ENCODE measurements at places on chromosomes 16 and 17.
A peak's percentile ranks its signal among the peaks of the same experiment; 100 is the strongest.

GRCh38 chr17:34171245-34171818 lies 83.8 kb upstream of the CCL2 start:
- DNase-seq: peak; percentile 93

- DNase-seq: no peak
Observed at GRCh38 chr17:50352693-50353599, 7.0 kb downstream of the XYLT2 start.

GRCh38 chr17:42670789-42671657 lies 5.8 kb downstream of the PLEKHH3 start:
- no peak for DNase-seq

DNA sequence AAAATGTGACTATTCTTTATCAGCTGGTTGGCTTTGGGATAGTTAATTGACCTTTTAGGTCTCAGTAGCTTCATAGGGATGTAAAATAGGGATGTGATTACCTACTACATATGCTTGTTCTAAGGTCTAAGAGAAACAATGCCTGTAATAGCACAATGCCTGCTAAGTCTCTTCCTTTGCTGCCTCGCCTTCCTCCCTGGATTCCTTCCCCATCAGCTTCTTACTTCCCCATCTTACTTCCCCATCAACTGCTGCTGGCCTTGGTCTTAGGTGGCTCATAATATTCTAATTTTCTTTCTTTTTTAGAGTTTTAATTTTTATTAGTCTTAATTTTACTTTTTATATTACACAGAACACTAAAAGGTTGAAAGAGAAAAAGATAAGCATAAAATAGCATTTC lies 59.2 kb upstream of the GOT2 start:
- DNase-seq: no peak

DNA sequence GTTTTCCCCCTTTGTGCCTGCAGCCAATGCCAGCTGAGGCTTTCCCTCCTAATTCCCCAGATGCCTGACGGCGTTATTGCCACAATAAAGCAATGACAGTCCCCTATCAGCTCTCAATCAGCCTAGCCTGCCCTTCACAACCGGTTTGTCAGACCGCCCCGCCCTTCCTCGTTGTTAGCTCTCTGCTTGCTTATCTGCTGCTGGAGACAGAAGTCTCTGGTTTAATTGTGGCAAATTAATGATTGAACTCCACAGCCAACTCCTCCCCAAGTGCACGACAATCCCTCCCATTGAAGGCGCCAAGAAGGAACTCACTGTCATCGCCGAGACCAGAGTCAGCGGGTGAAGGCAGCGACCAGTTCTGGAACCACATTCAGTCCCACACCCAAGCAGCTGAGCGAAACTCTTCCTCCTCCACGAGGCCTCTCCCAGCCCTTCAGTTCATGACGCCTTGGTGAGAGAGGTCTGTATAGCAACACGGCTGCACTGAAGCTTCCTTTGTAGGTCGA lies 474.4 kb downstream of the SLC39A11 start:
- peak; percentile 96 for DNase-seq

- no peak for DNase-seq
Observed at GRCh38 chr17:66073384-66073783, 118.5 kb downstream of the CEP112 start.

GRCh38 chr17:78501241-78502036 lies 75.8 kb downstream of the DNAH17 start:
- peak; percentile 17 for DNase-seq

GRCh38 chr16:23424292-23424958 lies 28.6 kb downstream of the COG7 start:
- DNase-seq: no peak

DNA sequence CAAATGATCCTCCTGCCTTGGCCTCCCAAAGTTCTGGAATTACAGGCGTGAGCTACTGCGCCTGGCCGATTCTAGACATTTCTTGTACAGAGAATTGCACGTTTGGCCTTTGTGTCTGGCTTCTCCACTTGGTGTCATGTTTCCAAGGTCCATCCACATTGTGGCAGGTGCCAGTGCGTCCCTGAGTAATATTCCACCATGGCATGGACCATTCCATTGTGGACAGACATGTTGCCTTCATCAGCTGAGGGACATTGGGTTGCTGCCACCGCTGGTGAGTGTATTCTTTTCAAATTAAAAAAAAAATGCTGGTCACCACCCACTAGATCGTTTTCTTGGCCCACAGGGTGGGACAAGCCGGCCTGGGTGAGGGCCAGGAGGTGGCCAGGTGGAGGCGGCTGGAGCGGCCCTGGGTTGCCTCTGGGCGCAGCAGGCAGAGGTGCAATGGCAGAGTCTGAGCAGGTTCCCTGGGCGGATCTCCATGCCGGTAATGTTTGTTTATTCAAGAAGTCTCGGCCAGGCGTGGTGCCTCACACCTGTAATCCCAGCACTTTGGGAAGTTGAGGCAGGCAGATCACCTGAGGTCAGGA lies 274.1 kb downstream of the SEC14L1 start:
- no peak for DNase-seq

DNA sequence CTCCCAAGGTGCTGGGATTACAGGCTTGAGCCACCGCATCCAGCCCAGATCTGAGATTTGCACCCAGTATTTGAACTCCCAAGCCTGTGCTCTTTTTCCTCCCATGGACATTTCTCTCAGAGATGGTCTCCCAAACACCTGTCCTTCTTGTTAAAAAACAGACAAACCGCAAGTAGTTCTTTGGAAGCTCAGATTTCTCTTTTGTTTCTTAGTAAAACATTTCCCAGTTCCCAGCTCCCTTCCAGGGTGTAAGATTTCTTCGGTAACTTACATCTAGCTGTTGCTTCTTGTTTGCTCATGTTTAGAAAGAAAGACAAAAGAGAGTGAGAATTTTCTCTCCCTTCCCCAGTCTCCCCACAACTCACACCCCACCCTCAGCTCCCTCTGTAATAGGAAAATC lies 36.2 kb downstream of the IL4R start:
- no peak for DNase-seq

DNA sequence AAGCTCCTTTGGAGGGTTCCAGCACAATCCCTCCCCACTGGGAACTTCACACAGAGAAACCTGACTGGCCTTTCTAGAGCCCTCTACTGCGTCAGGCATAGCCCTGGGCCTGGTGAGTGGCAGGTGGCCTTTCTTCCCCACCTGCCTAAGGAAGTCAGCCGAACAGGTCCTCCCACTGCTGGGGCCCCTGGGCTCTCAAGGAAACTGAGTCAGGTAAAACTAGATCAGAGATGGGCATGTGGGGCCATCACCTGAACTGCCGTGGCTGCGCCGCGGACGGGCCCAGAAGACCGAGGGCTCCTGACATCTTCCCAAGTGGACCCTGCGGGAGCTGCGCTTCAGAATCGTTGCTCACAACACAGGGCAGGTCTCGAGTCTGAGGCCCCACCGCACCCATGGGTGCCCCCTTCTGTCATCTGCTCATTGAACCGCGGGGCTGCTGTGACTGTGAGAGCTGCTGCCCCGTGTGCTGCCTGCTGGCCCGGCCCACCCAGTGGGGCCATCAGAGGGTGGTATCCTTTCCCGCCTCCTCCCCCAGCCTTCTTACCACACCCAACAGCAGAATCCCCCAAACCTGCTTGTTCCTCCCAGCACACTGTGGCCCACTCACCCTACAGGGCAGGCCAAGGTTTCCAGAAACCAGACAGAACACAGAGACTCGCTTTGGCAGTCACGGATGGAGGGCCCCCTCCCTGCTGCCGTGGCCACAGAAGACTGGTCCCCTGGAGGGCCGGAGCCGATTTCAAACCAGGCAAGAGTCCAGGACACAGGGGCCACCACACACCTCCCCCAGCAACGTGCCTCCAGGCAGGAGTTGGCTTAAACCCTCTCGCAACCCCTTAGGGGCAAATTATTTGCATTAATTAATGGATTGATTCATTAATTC lies 81.1 kb downstream of the TBC1D16 start:
- no peak for DNase-seq

DNA sequence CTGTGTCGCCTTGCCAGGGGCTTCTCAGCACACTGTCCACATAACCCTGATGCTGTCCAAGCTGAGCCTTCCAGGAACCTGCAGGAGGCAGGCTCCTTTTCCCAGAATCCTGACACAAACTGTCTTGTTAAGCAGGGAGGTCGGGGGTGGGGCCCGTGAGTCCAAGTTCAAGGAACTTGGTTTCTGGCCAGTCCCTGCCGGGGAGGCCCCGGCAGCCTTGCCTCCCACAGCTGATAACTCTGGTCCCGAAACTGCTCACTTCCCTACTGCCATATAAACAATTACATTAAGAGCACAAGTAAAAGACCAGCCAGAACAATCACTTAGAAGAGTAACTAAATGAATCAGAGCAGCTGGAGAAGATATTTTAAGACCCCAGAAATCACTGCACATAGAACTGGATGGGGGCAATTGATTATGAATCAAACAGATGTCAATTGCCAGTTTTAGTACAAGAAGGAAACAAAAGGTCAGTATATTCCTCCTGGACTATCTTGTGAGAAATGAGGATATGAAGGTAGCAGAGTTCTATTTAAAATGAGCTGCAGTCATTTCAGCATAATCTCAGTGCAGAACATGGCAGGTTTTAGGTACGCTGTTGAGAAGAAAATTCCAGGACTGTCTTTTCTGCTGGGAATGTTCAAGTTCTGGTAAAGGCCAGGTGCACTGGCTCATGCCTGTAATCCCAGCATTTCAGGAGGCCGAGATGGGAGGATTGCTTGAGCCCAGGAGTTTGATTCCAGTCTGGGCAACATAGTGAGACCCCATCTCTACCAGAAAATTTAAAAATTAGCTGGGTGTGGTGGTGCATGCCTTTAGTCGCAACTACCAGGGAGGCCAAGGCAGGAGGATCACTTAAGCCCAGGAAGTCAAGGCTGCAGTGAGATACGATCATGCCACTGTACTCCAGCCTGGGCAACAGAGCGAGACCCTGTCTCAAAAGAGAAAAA lies 169.8 kb downstream of the PITPNC1 start:
- DNase-seq: no peak

- no peak for DNase-seq
Observed at GRCh38 chr17:29046473-29046839, 3.5 kb downstream of the PIPOX start.

GRCh38 chr17:46106966-46107644 lies 86.1 kb downstream of the KANSL1 start:
- DNase-seq: no peak

- peak; percentile 98 for DNase-seq
Observed at GRCh38 chr16:30091474-30092372, at the start of gene TBX6. TSS of gene TBX6 (minus strand) at chr16:30091924. CDS start at chr16:30091193, 731 bp downstream.

DNA sequence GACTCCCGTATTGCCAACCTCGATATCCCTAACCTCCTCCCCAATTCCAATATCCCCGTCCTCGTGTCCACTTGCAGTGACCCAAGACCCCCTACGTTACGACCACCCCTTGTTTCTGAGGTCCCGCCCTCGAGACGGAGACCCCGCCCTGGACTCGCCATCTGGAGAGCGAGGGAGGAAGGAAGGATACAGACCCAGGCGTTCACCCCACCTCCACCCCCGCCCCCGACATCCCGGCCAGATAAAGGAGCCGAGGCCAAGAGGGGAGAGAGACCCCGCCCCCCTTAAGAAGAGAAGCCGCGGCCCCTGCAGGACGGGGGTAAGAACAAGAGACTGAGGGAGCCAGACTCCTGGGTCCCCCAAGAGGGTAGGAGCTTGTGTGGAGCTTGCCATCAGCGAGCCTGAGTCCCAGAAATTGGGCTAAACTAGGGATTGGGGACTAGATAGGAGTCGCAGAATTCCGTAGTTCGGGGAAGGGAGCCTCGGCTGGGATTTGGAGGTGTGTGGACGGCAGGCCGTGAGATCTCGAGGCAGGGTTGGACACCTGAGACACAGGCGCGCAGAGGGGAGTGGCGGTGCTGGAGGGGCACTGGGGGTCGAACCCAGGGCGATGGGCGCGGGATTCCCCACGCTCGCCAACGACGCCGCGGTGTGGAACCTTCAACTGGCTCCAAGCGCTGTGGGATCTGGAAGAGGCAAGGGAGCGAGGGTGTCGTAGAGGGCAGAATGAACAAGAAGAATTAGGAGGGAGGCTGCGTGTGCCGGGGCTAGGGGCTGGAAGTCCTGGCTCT lies at the start of gene BCL6B:
TSS of gene BCL6B (plus strand) at position 270 of the 791 bp plus-strand sequence. CDS start 622 bp downstream, outside the sequence.
- DNase-seq: no peak

GRCh38 chr17:32265192-32265923 lies at the start of gene RHBDL3:
TSS of gene RHBDL3 (plus strand) at chr17:32265832. CDS start at chr17:32266190, 358 bp downstream.
- DNase-seq: no peak

GRCh38 chr16:78288888-78289287 lies 189.4 kb downstream of the WWOX start:
- no peak for DNase-seq

DNA sequence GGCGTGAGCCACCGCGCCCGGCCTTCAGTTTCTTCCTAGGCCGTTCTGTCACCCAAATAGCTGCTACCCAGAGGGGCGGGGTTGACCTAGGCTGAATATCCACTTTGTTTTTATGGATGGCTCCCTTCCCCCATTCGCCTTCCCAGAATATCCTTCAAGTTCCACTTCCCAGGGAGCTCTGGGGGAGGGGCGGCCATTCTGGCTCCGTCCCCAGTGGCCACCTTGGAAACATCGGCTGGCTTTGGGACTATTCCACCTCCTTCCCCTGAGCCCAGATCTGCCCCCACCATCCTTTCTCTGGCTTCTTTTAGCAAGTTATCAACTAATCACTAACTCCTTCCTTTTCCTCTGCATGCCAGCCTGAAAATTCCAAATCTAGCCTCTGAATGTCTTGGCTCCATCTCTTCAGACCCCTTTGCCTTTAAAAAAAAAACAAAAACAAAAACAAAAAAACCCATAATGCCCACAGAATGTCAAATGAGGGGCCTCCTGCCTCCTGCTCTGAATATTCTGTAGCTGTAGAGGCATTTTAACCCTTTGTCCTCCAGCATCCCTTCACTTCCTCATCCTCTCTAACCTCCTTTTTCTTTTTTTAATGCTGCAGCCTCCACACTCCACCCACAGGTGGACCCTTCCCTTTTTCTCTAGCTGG lies 6.4 kb downstream of the ATP1B2 start:
- no peak for DNase-seq

DNA sequence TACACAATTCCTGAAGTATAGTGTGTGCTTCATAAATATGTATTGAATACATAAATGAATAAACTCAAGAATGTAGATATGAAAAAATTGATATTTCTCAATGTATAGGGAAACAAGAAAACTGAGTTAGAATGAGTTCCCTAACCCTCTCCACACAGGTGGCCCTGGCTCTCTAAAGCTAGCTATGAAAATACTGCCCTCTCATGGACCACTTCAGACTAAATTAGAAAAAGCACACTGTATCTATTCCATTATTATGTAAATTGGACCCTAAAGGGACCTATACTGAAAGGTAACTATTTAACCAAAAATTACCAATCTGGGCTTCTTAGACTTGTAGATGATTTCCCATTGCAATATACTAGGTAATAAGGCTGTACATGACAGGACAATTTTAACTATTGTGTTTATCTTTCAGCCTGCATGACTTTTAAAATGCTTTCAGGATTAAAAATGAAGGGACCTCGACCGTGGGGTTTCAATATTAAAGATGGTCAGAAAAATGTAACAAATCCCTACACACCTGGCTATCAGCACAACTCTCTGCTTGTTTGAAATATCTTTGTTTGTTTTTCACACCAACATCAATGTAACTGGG lies 672.5 kb upstream of the KIF2B start:
- DNase-seq: peak; percentile 8

DNA sequence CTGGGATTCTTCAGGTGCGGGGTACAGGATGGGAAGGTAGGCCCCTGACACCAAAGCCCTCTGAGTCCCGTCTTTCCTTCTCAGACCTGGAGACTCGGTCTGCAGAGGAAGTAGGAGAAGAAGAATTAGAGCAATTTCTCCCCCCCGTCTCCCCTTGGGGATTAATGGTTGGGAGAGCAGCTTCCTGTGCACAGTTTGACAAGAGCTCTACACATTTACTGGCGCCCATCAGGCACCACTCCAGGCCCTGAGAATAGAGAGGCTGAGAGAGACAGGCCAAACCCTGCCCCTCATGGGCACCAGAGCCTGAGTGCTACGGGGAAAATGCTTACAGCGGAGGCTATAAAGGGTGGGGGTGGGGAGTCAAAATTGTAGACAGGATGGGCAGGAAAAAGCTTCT lies 3.5 kb upstream of the C16orf74 start:
- no peak for DNase-seq
